ENCODE measurements at places on chromosomes 4 and X. TPM values are rescaled to one million over a fixed set of nuclear protein-coding genes. Genes with fewer than 3 reads are reported as not detected.

CCNG2 gene
- total RNA-seq: 53.3 TPM

USP17L15 gene
- not detected for total RNA-seq

MAGEA9B gene
- total RNA-seq: not detected

SLC34A2 gene
- total RNA-seq: 0.26 TPM

MAGEA2 gene
- 6.1 TPM for total RNA-seq

ESX1 gene
- total RNA-seq: 0.84 TPM

TMSB15A gene
- total RNA-seq: 0.46 TPM

RBM46 gene
- total RNA-seq: not detected

HHIP gene
- total RNA-seq: 4.0 TPM

GRCh38 chrX:110258552-110258951, 59.3 kb downstream of the AMMECR1 start:
- peak; percentile 41 for DNase-seq

GRCh38 chr4:112560084-112560483, 44.1 kb upstream of the NEUROG2 start:
- no peak for DNase-seq

DNA sequence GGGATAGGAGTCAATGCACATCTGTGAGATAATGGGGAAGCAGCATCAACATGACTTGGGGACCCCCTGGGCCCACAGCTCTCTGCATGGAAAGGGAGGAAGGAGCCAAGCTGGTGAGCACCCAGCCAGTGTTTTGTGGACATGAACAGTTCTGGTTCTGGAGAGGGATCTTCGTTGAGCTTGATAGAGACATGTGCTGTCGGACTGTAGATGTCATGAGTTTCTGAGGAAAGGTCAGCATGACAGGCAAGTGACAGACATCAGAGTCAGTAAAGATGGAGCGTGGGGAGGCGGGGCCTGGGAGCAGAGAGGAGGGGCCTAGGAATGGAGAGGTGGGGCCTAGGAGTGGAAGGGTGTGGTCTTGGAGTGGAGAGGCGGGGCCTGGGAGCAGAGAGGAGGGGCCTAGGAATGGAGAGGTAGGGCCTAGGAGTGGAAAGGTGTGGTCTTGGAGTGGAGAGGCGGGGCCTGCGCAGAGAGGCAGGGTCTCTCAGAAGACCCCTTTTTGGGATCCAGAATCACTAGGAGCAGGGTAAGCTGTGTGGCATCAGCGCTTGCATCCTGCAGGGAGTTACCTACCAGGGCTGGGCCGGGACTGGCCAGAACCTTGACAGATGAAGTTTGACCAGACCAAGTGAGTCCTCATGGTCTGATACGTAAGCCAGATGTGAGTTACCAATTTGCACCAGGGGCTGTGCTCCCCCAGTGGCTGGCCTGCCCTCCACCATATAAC, 33.7 kb downstream of the PIGG start:
- no peak for DNase-seq

DNA sequence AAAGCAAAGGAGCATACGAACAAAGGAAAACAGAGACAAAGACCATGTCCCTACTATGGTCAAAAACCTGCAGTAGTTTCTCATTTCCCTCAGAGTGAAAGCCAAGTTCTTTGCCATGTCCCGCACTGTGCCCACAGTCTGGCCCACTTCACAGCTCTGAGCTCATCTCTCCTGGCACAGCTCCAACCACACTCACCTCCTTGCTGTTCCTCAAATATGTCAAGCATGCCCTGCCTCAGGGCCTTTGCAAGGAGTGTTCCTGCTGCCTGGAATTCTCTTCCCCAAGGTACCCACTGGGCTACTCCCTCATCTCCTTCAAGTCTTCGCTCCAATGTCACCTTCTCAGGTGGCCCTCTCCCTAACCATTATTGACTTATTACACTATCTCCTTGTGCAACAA, 72.1 kb downstream of the COX18 start:
- DNase-seq: peak; percentile 40

DNA sequence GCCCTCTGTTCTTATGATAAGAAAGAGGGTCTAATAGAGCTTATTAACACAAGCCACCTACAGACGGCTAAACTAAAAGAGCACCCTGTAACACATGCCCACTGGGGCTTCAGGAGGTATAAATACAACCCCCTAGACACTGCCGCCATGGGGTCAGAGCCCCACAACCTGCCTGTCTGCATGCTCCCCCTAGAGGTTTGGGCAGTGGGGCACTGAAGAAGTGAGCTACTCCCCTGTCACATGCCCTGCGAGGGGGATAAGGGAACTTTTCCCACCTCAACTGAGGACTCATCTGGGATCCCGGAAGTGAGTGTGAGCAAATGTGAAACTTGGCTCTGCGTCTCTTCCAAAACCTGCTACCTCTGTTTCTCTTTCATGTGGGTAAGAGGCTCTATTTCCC, 334.5 kb downstream of the ADAM29 start:
- no peak for DNase-seq

- no peak for DNase-seq
Observed at GRCh38 chrX:43853225-43853828, 28.9 kb downstream of the MAOB start.

DNA sequence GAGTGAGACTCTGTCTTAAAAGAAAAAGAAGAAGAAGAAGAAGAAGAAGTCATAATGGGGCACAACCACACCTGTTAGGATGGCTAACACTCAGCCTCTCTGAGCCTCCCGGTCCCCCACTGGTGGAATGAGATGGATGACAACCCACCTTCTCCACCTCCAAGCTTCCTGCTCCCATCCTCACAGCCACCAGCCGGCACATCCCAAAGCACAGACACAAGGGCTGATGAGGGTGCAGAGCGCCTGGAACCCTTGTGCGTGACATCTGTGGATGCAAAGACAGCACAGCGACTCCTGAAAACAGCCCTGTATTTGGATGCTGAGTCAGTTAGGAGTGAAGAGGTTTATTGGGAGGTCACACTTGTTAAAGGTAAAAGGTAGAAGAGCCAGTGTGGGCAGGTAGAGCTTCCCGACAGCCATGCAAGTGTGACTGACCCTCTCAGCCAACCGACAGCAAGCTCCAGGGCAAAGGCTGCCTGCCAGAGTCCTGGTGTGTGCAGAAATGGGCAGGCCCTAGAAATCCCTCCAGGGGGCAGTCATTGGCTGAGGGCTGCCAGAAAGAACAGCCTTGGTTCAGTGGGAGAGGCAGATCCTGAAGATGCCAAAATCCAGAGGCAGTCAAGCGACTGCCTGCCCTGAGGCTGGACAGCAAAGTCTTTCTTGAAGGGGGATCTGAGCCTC, 26.6 kb upstream of the MAN2B2 start:
- DNase-seq: no peak

DNA sequence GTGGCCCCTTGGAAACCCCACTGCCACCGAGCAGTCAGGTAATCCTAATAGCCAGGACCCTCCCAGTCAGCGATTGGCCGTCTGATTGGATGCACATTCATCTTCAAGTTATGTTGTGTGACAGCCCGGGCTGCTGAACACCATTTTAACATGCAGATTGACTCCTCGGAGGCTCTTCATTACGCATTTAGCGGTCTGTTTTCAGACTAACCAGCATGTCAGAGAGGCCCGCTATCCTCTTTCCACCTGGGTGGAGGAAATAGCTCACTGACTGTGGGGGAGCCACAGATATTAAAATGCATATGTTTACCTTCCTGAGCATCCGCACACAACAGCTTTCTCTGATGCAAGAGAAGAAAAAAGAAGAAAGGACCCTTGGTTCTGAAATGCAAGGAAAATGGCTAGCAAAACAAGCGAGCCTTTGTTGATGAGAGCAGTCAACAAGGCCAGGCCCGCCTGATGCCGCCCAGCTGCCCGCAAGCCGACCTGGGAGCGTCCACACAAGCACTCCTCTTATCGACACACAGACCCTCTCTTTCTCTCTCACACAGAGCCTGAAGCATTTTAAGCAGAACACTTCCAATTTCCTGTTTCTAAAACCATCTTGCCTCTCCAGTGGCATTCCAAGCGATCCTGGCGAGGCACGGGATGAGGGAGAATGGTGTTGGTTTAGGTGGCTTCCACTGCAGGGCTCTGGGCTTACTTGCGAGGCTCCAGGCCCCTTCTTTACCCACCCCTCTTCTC, 118.3 kb downstream of the MGST2 start:
- DNase-seq: no peak

DNA sequence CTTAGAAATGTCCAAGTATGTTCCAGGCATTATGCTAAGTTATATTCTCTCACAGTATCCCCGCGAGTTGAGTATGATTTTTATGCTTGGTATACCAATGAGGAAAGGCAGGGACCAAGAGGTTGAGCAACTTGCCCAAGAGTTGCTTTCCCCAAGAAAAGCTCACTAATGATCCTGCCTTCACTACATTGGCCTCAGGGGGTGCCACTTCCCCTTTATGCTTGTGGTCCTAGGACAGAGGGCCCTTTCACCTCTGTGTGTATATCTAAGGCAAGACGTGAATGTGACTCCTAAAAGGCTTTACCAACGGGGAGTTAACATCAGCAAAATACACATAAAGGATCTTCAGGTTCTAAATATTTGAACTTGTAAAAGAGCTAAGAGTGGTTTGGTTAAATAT, 164.4 kb upstream of the CPEB2 start:
- no peak for DNase-seq

DNA sequence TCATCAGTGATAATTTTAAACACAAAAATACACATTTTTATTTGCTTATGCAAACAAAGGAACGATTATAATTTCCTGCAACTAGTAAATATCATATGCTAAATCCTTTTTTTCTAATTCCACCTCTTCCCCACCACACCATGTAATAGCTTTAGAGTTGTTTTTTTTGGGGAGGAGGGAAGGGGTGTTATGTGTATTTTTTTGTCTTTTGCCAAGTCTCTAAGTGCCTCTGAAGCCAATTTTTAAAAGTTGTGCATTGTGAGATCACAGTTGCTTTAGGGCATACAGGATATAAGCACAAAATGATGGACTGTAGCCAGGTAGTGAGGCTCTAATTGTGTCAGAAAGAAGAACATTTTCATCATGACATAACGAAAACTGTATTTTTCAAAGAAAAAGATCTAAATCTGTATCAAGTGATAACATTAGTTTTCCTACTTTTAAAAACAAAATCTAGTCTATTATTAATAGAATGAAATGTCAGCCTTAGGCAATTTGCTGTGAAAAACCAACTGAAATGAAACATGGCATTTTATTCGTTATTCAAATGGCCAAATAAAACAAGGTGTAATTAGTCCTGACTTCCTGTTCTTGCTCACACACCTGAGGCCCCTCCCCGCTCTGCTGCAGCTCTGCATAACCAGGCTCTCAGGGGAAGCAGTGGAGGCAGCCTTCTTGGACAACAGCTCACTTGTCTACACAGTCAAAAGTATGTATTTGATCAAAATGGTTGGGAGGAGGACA, 157.4 kb downstream of the PALLD start:
- DNase-seq: no peak

GRCh38 chr4:101856149-101856548, 65.6 kb downstream of the BANK1 start:
- no peak for DNase-seq

DNA sequence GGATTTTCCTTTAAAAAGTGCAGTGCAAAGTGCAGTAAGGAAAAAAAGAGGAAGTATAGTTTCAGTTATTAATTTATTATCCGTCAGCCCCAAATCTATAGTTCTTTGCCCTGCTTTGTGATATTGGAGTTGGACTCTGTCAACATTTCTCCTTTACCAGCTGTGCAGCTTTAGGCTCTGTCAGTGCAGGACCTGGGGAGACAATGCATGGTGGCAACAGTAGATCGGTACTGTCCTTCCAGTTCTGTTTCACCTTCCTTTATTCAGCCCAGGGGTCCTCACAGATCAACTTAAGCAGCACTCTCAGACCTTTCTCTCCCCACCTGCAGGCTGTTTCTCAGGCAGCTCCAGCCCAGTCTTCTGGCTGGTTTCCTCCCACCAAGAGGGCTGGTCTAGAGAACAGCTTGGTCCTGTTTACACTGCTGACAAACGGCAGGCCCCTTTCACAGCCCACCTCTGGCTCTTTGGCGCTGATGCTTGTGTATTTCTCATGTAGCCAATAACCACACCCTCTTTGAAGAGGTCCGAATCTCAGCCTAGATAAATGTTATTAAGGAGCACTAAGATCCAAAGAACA, 71.6 kb downstream of the MCUB start:
- DNase-seq: no peak

GRCh38 chr4:7981738-7982394, 42.2 kb upstream of the AFAP1 start:
- DNase-seq: no peak
